ENCODE measurements at places on chromosomes 3 and 15.

DNA sequence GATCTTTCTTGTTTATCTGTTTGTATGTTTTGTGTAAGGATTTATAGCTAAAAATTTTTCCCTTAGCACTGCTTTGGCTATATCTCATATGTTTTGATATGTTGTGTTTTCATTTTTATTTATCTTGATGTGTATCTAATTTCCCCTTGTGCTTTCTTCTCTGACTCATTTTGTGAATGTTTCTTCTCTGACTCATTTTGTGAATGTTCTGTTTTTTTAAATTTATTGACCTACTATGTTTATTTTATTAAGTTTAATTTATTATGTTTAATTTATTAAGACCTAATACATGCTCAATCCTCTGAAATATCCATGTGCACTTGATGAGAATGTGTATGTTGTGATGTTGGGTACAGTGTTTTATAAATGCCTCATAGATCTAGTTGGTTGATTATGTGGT lies 793.5 kb upstream of the CADM2 start:
- DNase-seq: no peak

GRCh38 chr15:45586601-45587094 lies 531 bp upstream of the BLOC1S6 start:
- DNase-seq: no peak

- DNase-seq: no peak
Measured at GRCh38 chr3:64909757-64910467, 222.1 kb upstream of the ADAMTS9 start.

DNA sequence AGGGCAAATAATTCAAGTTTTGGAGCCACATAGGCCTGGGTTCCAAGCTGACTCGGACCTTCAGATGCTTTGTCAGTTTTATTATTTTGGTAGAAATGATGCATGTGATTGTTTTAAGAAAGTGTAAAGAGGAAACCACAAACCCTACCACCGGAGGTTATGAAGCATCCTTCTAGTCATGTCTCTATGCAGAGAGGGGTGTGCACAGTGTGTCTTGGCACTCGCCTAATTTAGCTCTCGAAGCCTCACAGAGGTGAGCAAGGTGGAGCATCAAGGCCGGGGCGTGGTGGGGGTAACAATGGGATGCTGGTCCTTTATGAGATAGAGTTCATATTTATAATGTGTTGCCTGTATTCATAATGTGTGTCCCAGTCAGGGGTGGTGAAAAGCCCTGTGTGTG lies 63.7 kb upstream of the SMAD6 start:
- DNase-seq: no peak

DNA sequence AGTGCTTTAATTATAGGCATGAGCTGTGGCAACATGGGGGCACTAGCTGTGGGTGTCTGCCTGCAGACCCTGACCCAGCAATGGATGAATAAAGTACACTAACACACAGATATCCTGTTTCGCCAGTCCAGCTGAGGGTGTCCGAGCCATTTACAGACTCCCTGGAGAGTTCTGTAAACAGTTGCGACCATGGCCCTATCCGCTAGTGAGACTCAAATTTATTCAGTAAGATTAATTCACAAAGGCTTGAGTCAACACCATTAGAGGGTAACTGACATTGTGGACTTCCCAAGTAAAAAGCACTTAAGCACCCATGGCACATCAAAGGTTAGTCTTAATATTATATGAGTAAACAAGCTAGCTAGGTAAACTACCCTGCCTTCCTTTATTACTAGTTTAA lies 161.6 kb downstream of the TBL1XR1 start:
- no peak for DNase-seq

- no peak for DNase-seq
Measured at GRCh38 chr3:49966233-49966942, 26.4 kb downstream of the RBM6 start.

GRCh38 chr3:186902154-186902553 lies 28.2 kb upstream of the ST6GAL1 start:
- DNase-seq: no peak

DNA sequence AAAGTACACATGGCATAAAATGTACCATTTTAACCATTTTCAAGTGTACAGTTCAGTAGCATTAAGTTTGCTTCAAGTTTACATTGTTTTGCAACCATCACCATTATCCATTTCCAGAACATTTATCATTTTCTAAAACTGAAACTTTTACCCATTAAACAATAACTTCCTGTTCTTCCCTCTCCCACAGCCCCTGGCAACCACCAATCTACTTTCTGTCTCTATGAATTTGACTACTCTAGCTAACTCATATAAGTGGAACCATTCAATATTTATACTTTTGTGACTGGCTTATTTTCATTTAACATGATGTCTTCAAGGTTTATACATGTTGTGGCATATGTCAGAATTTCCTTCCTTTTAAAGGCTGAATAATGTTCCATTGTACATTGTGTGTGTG lies 19.9 kb downstream of the TMEM62 start:
- DNase-seq: no peak

GRCh38 chr3:55333923-55334322 lies 153.2 kb downstream of the WNT5A start:
- no peak for DNase-seq

DNA sequence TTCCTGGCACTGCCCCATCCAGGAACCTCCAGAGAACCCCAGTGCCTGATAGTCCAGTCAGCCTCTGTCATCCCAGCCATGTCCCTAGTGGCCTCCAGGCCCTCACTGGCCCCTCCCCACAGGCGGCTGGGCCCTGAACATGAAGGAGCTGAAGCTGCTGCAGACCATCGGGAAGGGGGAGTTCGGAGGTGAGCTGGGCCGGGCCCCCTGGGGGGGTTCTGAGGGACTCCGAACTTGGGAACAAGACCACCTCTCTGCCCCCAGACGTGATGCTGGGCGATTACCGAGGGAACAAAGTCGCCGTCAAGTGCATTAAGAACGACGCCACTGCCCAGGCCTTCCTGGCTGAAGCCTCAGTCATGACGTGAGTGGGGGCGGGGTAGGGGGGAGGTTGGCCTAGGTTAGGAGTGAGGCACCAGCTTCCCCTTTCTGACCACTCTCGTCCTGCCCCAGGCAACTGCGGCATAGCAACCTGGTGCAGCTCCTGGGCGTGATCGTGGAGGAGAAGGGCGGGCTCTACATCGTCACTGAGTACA lies 12.0 kb upstream of the LMAN1L start:
- no peak for DNase-seq

- no peak for DNase-seq
Measured at GRCh38 chr3:18533039-18533438, 107.9 kb upstream of the SATB1 start.

GRCh38 chr3:109050591-109051167 lies 67.3 kb downstream of the MORC1 start:
- DNase-seq: no peak

DNA sequence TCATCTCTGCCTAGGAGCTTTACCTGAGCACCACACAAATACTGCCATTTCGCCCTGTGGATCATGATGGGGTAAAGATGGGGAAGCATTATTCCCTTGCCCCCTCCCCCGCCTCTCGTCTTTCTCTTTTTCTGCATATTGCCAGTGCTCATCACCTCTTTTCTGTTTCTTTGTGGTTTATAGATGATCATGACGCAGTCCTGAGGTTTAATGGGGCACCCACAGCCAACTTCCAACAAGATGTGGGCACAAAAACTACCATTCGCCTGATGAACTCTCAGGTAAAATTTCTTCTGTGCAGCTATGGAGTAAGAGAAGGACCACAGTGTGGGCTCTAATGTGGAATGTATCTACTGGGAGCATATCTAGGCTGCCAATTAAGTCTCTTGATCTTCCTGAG lies 88.2 kb downstream of the RPL39L start:
- DNase-seq: no peak

GRCh38 chr15:29123991-29124390 lies 145.6 kb downstream of the NSMCE3 start:
- DNase-seq: no peak

GRCh38 chr15:35696767-35697231 lies 150.8 kb upstream of the DPH6 start:
- no peak for DNase-seq

DNA sequence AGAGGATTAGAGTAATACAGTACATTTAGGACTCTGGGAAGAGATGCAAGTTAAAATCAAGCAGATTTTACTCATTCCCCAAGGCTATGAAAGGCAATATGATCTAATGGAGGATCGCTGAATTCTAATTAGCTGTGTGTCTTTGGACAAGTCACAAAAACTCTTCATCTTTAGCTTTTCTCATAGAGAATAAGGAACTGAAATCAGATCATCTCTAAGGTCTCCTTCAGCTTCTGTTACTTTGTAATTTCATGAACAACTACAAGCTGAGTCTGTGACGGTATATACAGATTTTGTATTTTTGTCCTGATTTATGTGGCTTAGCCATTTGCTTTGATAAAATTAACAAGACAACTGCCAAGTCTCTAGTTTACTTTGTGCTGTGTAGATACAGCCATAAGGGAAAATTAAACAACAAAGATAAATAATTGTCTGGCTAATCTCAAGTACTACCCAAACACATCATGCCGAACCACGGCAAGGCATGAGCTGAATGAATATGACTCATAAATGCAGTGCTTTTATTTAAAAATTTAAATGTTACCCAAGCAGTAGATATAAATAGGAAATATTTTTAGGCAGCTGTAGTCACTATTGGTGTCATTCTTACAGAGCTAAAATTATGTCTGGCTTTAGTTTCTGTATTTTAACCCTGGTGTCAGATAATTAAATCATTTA lies 81.5 kb downstream of the GAP43 start:
- DNase-seq: no peak

- DNase-seq: no peak
Measured at GRCh38 chr3:44424758-44425157, 52.7 kb downstream of the ZNF445 start.

- no peak for DNase-seq
Measured at GRCh38 chr3:140129768-140130284, 194.8 kb downstream of the CLSTN2 start.

DNA sequence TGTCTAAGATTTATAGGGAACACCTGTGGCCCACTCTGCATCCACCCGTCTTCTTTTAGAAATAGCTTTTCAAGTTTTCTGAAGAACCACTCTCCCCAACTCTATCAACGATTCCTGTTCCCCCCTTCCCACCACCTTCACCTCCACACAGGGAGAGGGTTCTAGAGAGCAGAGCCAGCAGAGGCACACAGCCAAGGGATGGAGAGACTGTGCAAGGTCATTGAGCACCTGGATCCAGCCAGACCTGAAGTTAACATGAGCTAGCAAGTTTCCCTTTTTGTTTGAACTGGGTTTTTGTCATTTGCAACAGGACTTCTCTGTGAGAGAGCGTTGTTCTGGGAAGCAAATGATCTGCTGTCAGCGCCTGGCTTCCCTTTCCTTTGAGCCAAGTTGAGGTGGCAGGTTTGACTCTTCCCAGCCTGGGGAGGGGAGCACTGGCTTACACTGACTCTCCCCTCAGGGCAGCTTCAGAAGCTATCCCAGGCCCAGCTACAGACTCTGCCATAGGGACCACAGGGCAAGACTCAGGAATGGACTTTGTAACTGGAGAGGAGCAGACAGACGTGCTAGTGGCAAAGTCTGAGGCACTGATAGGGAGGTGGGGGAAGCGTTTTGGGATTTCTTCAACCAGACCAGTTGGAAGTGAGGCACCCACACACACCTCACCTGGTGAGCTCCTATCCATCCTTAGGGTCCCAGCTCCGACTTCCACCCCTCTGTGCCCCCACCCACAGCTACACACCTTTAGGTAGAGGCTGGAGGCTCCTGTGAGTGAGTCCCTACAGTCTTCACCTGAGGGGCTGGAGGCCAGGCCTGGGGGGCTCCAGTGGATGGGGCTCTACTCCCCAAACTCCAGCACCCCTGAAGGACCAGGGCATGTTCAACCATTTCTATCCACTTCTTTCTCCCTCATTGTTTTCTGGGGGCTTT lies 19.4 kb upstream of the PLXNA1 start:
- no peak for DNase-seq

DNA sequence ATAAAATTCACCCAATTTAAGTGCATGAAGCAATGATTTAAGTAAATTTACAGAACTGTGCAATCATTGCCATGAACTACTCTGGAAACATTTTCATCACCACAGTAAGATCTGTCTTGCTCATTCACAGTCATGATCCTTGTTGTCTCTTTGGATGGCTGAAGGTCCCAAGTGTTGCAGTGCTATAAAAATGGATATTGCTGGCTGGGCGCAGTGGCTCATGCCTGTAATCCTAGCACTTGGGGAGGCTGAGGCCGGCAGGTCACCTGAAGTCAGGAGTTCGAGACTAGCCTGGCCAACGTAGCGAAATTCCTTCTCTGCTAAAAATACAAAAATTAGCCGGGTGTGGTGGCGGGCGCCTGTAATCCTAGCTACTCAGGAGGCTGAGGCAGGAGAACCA lies 17.0 kb downstream of the SNRPN start:
- DNase-seq: no peak

DNA sequence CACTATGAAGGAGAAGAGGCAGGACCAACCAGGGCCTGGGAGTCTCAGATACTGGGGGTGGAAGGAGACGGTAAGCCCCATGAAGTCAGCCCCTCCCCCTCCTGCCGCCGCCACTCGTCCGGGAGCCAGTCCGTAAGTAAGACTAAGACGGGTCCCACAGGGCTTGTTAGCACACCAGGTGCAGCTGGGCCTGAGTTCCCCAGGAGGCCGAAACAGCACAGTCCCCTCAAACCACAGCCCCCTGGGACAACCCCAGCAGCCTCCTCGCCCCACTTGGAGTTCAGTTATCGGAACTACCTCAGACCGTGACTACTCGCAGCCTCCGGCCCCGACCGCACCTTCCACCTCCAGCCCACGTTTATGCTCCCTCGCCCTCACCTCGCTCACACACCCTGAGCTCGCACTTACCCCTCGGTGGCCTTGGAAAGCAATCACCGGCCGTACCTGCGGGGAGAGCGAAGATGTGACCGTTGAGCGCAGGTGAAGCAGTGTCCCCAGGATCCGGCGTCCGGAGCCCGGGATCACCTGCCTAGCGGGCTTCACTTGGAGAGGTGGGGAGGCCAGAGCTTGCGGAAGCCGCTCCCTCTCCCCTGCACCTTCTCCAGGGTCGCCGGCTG lies 557 bp downstream of the ELL3 start:
- DNase-seq: no peak

DNA sequence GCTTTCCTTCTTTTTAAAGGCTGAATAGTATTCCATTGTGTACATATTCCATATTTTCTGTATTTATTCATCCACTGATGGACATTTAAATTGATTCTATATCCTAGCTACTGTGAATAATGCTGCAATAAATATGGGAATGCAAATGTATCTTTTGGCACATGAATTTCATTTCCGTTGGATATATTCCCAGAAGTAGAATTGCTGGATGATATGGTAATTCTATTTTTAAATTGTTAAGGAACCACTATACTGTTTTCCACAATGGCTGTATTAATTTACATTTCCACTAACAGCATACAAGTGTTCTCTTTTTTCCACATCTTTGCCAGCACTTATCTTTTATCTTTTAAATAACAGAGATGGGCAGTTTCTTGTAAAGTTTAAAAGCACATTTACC lies 302.7 kb downstream of the CTNNB1 start:
- no peak for DNase-seq

DNA sequence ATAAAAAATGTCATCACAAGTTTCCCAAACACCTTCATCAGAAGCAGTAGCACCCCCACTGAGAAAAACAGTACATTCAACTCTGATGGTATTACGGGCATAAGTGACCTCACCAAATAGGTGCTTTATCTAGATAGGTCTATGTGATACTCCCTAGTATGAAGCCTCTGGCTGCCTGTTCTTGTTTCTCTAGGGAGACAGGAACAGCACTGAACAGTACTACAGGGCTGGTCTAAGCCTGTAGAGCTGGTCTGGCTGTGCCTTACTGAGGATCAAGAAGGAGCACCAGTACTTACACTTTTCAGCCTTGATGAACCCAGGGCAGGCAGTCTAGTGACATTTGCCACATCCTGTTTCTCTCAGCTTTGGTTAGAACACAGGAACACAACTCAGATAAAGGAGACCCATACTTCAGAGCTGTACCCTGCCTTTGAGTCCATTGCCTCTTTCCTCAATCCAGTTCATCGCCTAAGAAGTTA lies 35.9 kb downstream of the OXNAD1 start:
- DNase-seq: no peak

Measured in left renal cortex interstitium (tissue), 4 donors.